ENCODE measurements at places on chromosomes 7 and 10.
A peak's percentile ranks its signal among the peaks of the same experiment; 100 is the strongest.

DNA sequence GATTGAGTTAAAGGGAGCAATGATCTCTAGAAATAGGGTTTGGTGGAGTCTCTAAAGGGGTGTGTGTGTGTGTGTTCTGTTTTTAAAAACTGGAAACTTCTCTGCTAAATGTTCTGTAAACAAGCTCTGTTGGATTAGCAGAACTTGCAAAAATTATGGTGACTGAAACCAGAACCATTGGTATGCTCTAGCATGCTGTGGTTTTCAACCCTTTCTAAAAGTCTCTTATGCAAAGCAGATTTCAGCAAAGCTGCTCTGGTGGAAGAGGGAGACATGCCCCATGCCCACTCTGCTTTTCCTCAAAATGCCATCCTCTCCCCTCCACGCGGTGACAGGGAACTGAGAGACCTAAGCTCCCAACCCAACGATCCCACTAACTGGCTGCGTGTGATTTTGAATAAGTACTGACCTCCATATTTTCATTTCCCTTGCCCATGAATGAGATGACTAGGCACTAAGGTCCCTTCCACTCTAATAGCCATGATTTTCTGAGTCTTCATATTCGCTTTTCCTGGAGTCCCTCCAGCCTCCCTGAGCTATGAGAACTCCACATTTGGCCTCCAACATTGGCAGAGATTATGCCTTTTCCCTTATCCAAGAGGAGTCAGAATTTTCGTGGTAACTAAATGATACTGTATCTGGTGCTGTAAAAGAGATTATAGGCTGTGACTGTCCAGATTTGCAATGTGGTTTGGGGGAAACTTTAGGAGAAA lies 117.3 kb upstream of the PALS2 start:
- no peak for DNase-seq

- DNase-seq = no peak
These were observed 6.9 kb downstream of the NOLC1 start for GRCh38 chr10:102159051-102159597.

- no peak for DNase-seq
These were observed 8.0 kb downstream of the FRMPD2 start for GRCh38 chr10:48266528-48266927.

- DNase-seq = no peak
These were observed 35.8 kb downstream of the LAMB4 start for GRCh38 chr7:108094346-108094745.

GRCh38 chr7:49775949-49776443 lies 2.6 kb downstream of the VWC2 start:
- no peak for DNase-seq

DNA sequence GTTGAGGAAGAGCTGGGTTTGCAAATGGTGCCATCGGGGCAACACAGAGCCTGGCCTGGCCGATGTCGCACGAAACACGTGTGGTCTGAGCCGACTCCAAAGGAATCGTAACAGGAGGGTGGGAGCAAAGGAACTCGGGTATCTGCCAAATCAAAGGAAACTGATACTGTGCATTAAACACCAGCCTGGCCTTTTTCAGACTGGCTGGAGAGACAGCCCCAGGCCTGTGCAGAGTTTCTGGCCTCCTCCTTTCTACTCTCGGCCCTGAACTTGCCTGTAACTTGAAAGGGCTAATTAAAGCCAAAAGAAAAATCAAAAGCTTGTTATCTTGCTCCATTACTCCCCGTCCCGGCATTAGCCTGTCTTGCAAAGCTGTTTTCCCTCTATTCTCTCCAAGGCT lies 71.4 kb downstream of the PLXNA4 start:
- no peak for DNase-seq

GRCh38 chr10:11863353-11864109 lies 40.4 kb downstream of the PROSER2 start:
- DNase-seq = no peak

DNA sequence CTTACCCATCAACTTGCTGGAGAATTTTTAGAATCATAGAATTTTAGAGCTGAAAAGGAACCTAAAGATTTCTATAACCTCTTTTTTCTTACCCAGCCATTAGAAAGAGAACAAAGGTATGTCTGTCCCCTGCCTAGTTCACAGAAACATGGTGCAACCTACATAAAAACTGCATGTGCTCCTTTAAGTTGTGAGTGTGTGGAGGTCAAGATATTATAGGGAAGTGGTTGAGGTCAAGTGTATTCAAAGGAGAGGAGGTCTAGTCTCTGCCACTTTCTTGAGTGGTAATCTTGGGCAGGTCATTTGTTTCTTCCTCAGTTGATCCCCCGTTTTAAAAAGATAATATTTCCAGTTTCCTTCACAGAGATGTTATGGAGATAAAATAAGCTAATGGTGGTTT lies 6.4 kb downstream of the UBTD1 start:
- no peak for DNase-seq

GRCh38 chr10:124722798-124723783 lies 21.1 kb downstream of the FAM53B start:
- peak; percentile 76 for DNase-seq
